DMS153 (cell line): ENCODE measurements at places on chromosomes 6 and 20.
A peak's percentile ranks its signal among the peaks of the same experiment; 100 is the strongest.

- DNase-seq = no peak
Observed at GRCh38 chr6:14875481-14876063, 370.3 kb upstream of the JARID2 start.

DNA sequence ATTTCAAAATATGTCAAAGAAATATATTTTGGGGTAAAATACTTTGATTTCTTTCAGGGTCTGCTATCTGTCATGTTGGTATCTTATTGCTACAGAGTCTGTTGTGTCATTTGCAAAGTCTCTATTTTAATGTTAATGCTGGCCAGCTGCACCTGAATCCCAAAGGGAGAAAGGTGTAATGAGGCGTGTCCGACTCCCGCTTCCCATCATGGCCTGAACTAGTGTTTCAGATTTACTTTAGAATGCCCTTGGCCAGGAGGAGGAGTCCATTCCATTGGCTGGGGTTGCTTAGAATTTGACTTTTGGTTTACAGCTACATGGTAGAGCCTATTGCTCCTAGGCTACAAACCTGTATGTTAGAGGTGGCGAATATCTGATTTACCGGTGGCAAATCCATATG lies 69.3 kb downstream of the FAM50B start:
- peak; percentile 16 for DNase-seq

- DNase-seq = no peak
Observed at GRCh38 chr6:138499303-138500018, at the start of gene NHSL1. Gene NHSL1 (minus strand): TSS chr6:138499494. CDS start chr6:138499290, 204 bp downstream.

GRCh38 chr6:162271922-162272321 lies 455.6 kb downstream of the PRKN start:
- no peak for DNase-seq

DNA sequence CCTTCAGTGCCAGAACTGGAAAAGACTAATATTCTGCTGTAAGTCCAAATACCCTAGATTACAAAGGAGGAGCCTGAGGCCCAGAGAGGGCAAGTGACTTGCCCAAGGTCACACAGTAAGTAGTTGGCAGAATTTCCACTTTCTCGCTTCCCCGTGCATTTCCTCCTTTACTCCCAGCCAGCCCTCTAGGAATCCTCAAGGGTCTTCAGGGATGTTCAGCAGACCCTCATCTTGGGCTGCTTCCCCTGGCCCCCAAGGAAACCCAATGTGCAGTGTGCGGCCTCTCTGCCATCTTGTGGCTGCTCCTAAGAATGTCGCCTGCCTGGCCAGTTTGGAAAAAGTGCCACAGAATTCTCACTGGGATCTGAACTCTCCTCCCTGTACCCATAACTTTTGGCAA lies 217.7 kb upstream of the LRFN2 start:
- DNase-seq = no peak

DNA sequence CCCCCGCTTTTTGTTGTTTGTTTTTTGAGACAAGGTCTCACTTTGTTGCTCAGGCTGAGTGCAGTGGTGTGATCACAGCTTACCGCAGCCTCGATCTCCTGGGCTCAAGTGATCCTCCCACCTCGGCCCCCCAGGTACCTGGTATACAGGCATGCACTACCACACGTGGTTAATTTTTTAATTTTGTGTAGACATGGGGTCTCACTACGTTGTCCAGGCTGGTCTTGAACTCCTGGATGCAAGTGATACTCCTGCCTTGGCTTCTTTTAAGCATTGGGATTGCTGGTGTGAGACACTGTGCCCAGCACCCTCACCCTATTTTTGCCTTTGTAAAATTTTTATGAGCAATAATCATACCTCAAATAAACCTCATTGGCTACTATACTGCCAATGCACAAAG lies 5.5 kb downstream of the ENPP3 start:
- no peak for DNase-seq

- DNase-seq = no peak
Observed at GRCh38 chr6:157266274-157267101, 56.8 kb downstream of the TMEM242 start.

DNA sequence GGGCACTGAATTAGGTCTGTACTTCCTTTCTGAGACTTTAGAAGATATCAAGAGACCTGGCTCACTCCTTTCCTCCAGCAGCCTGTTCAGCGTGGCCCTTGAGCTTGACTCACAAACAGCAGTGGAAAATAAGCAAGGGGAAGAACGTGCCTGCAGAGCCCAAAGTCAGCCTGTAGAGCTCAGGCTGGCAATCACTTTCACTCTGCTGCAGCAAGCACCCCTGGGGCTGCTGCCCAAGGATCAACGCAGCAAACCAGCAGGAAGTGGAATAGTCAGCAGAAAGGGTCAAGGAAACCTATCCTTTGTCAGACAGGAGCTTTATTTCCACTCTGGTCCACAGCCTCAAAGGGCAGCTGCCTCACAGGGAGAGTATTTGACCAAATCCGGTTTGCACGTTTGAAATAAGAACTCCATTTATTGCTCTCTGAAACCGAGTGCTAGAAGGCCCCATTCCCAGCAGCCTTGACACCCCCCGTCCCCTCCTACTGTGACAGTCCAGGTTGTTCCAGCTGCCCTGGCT lies 77.4 kb downstream of the PRDM1 start:
- no peak for DNase-seq

- peak; percentile 58 for DNase-seq
Observed at GRCh38 chr6:15901141-15902115, 227.5 kb upstream of the MYLIP start.

DNA sequence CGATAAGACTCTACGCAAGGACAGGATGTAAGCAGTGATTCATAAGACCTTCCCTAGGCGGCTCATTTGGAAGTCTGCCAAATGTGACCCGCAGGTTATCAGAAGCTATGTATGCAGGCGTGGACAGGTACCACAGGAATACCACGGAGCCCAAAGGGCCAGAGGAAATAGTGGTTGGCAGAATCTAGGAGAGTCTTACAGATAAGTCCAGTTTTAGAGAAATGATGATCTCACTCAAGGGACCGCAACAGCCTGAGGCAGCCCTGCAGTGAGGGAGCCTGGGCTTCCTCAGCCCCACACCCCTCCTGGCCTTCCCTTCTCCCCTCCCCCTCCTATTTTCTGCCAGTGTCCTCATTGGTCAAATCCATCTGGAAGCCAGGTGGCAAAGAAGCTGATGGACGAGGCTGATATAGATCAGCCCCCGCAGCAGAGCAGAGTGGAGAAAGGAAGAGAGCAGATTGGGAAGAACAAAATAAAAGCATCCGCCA lies 110.6 kb downstream of the FNDC1 start:
- peak; percentile 48 for DNase-seq

DNA sequence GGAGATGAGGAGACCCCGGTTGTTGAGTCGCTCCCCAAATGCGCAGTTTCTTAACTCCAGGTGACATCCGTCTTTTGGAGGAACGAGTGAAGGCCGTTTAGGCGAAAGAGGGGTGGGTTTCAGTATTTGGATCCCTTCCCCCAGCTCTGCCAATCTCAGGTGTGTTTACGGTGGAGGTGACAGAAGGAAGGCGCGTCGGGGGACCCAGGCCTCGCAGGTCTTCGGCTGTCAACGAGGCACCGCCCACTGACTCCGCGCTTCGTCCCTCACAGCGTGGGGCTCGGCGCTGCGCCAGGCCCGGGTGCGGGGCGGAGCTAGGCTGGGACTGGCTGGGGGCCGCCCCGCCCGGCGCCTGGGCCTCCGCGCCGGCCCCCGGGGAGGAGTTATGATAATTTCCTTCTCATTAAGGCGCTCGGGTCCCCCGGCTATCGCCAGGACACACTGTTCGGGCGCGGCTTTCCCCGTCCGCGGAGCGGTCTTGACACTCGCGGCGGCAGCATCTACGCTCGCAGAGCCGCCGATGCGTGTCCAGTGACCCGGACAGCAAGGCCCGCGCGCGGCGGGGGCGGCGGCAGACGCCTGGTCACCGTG lies at the start of gene TFAP2C:
TFAP2C (plus strand) TSS at position 434 of the 591 bp plus-strand sequence. CDS start 239 bp downstream, outside the sequence.
- peak; percentile 50 for DNase-seq

GRCh38 chr6:25363427-25363826 lies 84.3 kb downstream of the CARMIL1 start:
- no peak for DNase-seq

GRCh38 chr6:71279740-71280139 lies 8.9 kb upstream of the OGFRL1 start:
- no peak for DNase-seq

DNA sequence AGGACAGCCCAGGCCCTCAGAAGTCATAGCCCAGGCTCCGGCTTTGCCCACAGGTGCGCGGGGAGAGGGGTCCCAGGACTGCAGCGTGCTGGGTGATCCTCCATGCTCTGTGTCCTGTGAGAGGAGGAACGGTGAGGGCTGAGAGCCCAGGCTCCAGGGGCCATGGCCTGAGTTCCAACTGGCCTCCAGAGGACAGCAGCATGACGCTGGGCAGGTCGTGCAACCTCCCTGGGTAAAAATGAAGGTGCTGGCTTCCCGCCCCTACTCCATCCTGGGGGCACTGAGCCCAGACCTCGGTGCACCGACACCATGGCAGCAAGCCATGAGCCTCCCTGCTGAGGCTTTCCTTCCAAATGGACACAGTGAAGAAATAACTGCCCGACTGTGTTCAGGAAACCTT lies 305.4 kb downstream of the TAF4 start:
- no peak for DNase-seq

GRCh38 chr6:36296240-36296639 lies 26.4 kb downstream of the PNPLA1 start:
- no peak for DNase-seq

- DNase-seq = no peak
Observed at GRCh38 chr6:11429577-11429976, 108.0 kb upstream of the TMEM170B start.

GRCh38 chr6:7628479-7628878 lies 38.5 kb downstream of the SNRNP48 start:
- no peak for DNase-seq

DNA sequence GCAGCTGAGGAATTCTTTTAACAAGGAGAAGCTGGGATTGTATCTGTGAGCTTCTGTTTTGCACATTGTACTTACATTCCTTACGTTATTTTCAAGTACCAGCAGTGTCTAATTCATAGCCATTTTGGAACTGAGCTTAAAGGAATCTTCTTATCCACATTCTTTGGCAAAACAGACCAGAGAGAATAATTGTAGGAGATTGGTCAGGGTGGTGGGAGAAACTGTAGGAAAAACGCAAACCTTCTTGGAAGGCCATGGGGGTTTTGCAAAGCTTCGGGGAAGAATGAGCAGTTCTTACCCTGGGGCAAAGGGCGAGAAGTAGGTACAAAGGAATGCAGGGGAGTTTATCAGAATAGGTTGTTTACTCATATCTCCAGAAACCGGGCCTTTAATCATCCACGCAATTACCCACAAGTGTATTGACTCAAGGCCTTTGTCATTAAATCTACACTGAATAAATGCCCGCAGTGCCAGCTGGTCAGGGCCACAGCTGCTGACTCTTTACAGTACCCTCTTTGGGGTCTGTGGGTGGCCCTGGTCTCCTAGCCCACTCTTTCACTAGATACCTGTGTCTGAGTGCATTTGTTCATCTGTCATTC lies 39.6 kb upstream of the SPTLC3 start:
- DNase-seq = no peak

- DNase-seq = no peak
Observed at GRCh38 chr20:58905236-58905635, 52.7 kb downstream of the GNAS start.

DNA sequence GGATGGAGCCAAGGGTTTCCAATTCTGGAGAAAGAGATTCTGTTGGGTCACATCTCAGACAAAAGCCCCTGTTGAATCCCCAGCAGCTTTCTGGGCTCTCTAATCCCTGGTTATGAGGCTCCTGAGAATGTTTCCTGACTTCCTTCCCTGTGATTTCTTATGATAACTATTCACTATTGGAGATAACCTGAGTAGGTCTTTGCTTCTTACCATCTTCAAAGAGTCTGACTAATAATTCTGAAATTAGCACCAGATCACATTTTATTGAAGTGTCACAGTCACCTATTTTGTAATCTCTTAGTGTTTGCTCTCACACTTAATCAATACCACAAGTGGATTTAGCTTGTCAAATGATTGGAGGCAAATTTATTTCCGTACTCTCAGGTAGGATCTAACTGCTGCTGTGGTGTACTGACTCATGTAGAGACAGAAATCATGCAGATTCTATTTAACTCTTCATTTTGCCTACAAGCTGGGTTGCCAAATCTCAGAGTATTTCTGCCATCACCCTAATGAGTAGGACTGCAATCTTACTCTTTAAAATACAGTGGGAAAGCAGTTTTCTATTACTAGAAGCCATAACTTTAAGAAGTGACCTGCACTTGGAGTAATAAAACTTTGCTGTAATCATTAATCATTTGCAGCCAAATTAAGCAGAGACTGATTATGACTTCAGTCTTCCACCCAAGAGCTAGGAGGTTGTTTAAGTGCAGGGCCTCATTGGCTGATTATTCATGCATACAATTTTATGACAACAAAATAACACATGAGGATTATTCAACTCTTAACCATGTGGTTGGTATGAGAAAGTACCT lies 422.1 kb downstream of the EPM2A start:
- no peak for DNase-seq

DNA sequence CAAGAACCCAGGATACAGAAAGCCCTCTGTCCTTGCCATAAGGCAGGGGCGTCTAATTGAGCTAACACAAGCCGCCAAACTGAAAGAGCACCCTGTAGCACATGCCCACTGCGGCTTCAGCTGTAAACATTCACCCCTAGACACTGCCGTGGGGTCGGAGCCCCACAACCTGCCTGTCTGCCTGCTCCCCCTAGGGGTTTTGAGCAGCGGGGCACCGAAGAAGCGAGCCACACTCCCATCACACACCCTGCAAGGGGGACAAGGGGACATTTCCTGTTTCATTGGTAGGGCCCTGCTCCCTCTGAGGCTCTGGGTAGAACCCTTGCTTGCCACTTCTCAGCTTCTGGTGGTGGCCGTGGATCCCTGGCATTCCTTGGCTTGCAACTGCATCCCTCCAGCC lies 45.2 kb upstream of the BCLAF1 start:
- no peak for DNase-seq

DNA sequence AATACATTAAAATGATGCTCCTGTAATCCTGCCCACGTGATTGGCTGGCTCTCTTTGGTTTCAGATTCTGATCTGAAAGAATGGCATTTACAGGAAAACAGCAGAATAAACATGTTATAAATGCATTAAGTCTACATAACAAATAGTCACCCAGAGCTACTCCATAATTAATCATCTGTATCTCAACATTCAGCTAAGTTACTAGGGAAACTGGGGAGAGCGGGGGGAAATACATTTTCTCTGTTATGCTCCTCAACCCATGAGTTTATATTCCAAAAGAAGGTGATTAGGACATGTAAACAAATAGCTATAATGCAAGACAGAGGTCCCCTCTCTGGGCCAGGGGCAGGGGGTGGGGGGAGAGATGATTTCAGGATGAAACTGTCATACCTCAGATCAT lies 58.5 kb downstream of the MAP7 start:
- DNase-seq = no peak

DNA sequence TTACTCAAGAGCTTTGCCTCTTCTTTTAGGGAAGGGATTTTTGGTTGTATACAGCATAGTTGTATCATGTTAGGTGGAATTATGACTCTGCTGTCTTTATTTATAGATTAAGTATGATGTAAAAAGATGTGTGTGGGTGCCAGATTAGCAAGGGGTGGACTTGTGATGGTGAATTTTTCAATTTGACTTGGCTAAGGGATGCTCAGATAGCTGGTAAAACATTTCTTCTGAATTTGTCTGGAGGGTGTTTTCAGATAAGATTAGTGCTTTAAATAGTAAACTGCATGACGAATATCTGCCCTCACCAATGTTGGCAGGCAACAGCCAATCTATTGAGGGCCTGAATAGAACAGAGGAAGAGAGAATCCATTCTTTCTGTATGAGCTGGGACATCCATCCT lies 173.3 kb upstream of the TNFAIP3 start:
- no peak for DNase-seq
